ENCODE measurements at places on chromosomes 11 and 22. TPM values are rescaled to one million over a fixed set of nuclear protein-coding genes. Genes with fewer than 3 reads are reported as not detected.

Gene MCHR1
- total RNA-seq, result not detected

Gene NRIP3
- 0.87 TPM for total RNA-seq

Gene PNPLA5
- not detected for total RNA-seq

DNA sequence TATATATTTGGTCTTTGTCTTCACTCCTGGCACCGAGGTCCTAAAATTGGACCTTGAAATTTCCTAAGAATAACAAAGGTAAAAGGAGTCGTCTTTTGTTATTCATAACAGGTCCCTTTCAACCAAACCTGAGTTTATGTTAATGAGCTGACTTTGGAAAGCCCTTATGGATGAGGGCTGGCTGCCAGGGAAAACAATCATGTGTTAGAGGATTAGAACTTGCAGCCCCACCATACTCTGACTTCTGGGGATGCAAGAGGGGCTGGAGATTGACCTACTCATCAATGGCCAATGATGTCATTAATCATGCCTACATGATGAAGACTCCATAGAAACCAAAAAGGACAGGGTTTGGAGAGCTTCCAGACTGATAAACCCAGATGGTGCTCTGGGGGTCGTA is 118.9 kb downstream of the MRTFA start:
- no peak for DNase-seq

- DNase-seq, result no peak
Observed at GRCh38 chr11:124179310-124179709, 3.8 kb upstream of the OR10D3 start.

DNA sequence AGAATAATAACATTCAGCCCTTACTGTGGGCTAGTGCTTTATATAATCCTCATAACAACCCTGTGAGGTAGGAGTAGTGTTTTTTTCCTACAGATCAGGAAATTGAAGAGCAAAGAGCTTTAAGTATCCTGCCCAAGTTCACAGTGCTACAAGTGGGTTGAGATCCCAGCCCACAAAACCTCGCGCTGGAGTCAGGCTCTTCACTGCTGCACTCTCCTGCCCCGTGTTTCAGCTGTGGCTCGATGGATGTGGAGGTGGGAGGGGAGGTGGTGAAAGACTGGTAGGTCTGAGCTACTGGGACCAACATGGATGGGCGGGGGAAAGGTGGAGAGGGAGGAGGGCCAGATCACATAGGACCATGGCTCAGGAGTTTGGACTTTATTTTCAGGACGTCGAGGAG is 6.1 kb downstream of the ZNF408 start:
- DNase-seq, result no peak

DNA sequence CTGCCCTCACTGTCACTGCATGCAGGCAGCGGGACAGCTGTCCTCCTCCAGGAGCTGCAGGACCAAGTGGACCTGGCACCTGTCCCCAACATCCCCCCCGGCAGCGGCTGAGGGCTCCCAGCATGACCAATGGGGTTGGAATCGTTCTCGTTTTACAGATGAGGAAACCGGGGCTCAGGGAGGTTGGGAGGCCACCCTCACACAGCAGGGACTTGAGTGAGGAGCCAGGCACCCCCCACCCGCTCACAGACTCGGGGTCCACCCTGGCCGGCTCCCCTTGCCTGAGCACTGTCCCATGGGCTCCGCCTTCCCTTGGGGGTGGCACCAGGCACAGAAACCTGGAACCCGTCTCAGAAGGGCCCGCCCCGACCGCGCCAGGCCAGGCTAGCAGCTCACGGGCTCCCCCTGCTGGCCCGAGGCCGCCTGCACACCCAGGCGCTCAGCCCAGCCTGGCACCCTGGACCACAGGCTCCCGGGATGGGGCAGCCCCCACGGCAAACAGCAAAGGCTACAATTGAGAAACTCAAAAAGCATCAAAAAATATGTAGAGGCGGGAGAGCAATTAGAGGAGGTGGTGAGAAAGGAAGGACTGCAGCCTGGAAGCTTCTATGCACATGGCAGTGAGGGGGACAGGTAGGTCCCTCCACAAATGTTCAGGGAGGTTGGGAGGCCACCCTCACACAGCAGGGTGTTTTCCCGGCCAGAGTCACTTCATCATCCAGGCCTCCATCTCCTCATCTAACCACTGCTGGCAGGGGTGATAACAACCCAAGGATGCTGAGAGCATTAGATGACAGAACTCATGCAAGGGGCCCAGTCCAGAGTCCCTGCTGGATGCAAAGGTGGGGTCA is 12.8 kb downstream of the MACROD1 start:
- DNase-seq, result peak; percentile 92

Measured in mesenteric fat pad (tissue), 1 donor.